ENCODE measurements at places on chromosomes 7 and 10.

- no peak for DNase-seq
Observed at GRCh38 chr7:48454750-48455192, 283.5 kb downstream of the ABCA13 start.

DNA sequence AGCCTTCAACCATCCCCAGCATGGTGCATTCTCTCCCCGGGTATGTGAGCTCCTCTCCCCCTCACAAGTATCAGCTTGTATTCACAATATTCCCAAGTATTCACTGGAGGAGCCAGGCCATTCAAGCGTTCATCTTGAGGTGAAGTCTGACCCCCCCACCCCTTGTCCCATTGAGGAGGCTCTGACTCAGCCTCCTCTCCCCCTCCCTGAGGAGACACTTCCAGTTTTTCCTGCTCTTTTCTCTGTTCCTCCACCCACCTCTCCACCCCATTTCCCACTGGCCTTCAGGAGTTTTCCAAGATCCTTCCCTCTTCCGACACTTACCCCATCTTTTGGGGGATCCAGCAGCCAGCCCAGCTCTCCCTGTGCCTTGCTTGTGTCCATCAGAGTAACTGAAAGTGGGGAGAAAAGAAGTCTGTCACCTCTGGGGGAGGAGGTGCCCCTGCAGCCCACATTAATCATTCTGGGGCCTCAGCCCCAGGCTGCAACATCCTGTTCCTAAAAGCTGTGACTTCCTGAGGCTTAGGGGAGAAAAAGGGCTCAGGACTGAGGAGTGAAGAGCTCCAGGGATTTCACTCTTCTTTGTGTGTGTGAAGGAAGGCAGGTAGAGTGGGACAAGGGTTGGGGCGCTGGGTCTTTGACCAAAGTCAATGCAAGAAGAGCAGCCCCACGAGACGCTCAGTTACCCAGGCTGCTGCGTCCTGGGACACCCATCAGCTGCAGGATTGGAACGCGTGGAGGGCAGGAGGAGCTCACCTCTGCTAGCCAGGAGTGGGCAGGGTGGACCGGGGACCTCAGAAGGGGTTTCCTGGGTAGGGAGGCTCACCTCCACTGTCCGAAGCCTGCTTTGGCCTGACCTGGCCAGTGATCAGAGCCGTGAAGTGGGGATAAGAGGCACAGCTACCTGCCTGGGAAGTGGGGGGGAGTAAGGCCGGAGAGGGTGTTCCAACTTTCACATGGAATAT lies 1.1 kb downstream of the EPHA1 start:
- peak; percentile 57 for DNase-seq

- DNase-seq = no peak
Observed at GRCh38 chr7:109126404-109127050, 556.9 kb downstream of the DNAJB9 start.

DNA sequence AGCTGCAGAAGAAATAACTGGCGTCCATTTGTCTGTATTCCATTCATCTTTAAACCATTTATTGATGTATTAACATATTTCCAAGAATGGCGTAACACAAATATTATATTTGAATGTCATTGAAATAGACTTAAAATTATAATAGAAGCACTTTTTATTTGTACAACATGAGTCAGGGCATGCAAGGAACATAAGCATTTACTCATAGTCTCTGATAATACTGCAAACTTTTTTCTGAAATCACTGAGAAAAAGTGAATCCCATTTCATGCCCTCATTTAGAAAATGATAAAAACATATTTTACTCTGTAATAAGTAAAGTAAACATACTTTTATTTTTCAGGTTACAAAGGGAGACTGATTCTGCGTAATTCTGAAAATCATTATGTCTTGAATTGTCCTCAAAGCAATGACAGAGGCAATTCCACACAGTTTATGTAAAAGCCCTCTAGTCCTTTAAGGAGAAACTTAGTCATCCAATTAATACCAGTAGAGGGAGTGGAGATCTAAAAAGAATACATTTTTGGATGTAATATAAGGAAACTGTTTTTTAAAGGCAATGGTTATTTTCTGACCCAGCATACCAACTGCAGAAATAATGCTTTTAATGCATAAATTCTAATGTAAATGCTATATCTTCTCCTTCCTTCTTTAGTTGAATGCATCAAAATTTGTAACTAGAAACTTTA lies 58.1 kb downstream of the AGMO start:
- DNase-seq = no peak

GRCh38 chr10:124232686-124233545 lies 139.5 kb upstream of the CHST15 start:
- DNase-seq = no peak

GRCh38 chr7:33530664-33531063 lies 374.7 kb upstream of the BMPER start:
- no peak for DNase-seq

- DNase-seq = no peak
Observed at GRCh38 chr10:37632641-37633040, 224.8 kb downstream of the ZNF248 start.

GRCh38 chr10:63477927-63478326 lies 12.2 kb upstream of the JMJD1C start:
- DNase-seq = no peak

- DNase-seq = no peak
Observed at GRCh38 chr7:22350466-22351328, 6.3 kb downstream of the RAPGEF5 start.

DNA sequence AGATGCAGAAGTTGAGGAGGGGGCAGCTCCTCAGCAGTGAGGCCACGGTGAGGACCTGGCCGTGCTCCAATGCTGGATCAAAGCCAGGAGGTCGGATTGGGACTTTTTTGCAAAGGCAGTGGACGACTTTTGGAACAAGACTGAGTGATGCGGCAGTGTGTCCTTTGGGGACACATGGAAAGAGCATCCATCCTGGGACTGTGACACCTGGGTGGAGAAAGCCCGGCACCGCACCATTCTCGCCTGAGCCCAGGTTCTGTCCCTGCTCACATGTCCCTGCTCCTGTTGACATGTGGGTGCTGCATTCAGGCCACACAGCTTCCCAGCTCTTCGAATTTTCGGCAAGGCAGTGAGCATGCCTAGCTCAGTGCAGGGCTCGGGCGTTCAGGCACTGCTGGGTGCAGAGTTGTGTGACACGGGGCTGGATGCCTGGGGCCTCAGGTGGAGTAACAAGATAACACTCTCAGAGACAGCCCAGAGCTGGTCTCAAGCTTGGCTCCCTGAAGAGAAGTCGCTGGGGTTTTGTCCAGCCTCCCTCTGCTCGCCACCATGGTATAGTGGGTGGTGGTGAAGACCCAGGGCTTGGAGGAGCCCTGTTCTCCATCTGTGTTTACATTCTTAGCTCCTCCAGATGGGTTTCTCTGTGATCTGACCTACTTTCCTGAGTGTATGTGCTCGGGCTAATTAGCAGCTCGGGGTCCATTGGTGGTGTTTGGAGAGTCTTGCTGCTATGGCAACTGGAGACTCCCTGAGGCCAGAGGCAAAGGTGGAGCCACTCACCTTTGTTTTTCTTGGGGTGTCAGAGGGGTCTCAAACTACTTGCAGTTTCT lies 111.7 kb upstream of the BTBD16 start:
- DNase-seq = no peak

DNA sequence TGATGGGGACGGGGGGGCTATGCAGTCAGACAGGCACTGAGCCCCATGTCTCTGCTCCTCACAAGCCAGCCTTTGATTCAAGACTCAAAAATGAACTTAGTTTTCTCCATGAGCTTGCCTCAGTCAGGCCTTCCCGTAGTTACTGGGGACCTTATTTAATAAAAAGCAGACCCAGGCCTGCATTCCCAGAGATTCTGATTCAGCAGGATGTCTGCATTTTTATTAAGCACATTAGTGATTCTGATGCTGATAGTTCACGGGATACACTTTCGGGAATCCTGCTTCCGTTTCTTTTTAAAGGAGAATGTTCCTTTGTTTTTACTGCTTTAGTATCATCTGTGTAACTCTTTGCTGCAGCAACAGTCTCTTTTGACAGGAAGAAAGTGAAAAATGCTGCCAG lies 28.3 kb upstream of the PLPP4 start:
- no peak for DNase-seq

- DNase-seq = no peak
Observed at GRCh38 chr7:38211940-38212339, 33.9 kb downstream of the STARD3NL start.

DNA sequence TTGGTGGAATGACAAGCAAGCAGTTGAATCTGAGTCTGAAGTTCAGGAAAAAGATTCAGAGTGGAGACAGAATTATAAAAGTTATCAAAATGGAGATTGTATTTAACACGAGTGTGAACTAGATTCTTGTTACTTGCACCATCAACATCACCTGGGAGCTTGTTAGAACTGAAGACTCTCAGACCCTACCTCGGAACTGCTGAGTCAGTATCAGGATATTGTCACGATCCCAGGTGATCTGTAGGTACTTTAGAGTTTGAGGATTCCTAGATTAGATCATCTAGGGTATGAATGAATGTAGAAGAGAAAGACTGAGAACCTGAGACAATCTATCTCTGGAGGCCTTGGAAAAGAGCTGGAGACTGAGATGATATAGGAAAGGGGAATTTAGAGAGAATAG lies 194.1 kb downstream of the CTTNBP2 start:
- no peak for DNase-seq

DNA sequence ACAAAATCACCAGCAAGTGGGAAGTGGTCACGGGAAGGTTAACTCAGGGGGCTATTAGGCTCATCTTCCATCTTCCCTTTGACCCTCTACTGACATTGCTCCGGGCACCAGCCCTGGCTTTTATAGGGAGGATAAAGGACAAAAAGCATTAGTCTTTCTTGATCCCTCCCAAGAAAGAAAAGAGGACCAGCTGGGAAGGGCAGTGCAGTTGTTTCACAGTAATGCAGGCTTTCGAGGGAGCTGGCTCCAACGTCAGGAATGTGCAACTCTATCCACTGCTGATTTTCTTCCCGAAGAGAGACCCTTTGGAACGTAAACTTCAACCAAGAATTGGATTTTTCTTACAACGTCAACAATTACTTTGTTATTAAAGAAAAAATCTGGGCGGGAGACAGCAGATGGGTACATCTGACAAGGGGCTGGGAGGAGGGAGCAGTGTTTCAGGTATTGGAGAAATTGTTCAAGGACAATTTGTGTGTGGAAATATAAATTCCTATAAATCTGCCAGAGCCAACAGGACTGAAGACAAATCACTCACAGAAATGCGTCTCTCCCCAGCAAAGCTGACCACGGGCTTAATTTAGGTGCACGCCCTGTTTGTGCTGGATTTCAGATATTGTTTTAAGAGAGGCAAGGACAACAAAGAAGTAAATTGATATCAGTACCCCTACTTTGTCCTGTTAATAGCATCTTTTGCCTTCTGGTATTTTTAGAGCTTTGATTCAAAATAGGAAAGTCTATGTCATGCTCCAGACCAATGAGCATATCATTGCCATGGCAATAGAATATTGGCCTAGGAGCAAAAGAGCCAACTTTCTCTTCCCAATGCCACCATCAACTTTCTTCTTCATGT lies 23.4 kb upstream of the ARID5B start:
- no peak for DNase-seq

DNA sequence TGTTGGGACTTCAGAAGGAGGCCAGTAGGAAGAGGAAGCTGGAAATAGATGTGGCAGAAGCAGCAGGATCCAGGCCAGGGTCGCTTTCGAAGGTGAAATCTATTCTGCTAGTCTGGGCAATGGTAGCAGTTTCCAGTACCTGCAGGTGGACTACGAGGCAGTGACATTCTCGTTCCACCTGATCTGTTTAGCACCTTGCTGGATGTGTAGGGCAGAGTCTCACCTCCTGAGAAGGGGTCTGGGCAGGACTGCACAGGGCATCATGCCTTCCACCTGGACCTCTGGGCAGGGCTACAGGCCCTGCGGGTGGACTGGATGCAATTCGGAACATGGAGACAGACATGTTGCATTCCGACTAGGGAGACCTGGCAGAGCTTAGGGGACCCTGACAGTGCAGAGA lies 254.8 kb upstream of the ZNF32 start:
- DNase-seq = no peak

GRCh38 chr7:158536871-158537515 lies 50.6 kb downstream of the PTPRN2 start:
- peak; percentile 40 for DNase-seq

- DNase-seq = no peak
Observed at GRCh38 chr10:88437411-88437810, 145.7 kb downstream of the RNLS start.

GRCh38 chr7:104790440-104790839 lies 223.6 kb upstream of the KMT2E start:
- DNase-seq = no peak

DNA sequence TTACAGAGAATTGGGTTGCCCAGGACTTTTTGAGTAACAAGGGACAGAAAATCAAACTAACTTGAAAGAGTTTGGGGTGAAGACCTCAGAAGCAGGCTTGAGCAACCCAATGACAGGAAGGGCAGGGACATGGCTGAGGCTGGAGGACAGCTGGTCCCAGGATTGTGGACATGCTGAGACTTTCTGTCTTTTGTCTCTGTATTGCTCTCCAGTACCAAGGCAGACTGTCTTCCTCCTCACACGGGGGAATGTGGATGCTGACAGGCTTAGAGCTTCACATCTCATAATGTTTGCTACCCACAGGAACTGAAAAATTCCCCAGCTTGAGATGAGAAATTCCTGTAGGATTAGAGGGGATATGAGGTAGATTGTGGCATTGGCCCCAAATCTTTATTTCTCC lies 229.6 kb downstream of the PHF14 start:
- no peak for DNase-seq

- no peak for DNase-seq
Observed at GRCh38 chr7:70598976-70599375, 533.0 kb upstream of the GALNT17 start.

DNA sequence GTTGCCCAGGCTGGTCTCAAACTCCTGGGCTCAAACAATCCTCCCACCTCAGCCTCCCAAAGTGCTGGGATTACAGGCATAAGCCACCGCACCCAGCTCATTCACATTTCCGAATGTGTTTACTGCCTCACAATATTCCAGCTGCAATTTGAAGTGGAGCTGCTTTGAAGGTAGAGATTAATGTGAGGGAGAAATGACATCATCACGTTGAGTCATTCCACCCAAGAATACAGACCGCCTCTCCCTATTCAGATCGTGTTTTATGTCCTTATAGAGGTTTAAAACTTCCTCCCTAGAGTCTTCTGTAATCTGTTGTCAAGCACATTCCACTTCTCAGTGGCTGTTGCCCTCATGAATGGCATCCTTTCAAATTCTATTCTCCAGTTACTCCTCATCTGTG lies 100.4 kb upstream of the PDGFA start:
- DNase-seq = peak; percentile 54

- no peak for DNase-seq
Observed at GRCh38 chr10:13046851-13047528, 45.5 kb upstream of the CCDC3 start.

- DNase-seq = no peak
Observed at GRCh38 chr10:85222300-85222699, 893.9 kb downstream of the CCSER2 start.

GRCh38 chr10:49508249-49508648 lies 30.7 kb downstream of the ERCC6 start:
- peak; percentile 2 for DNase-seq

All from suppressor macrophage treated with lipopolysaccharide for 1 hour (primary cell).